ENCODE measurements at places on chromosomes 13 and 19. TPM values are rescaled to one million over a fixed set of nuclear protein-coding genes. Genes with fewer than 3 reads are reported as not detected.

The ZNF888 gene
- 2.5 TPM for total RNA-seq

The NAPSA gene
- 0.16 TPM for total RNA-seq

The NOTCH3 gene
- total RNA-seq = 13.2 TPM

The MYO1F gene
- 0.47 TPM for total RNA-seq

The ICAM5 gene
- 0.69 TPM for total RNA-seq

The RETN gene
- not detected for total RNA-seq

The SULT2A1 gene
- not detected for total RNA-seq

The MBNL2 gene
- total RNA-seq = 28.9 TPM

The CRLF1 gene
- total RNA-seq = 110 TPM

The SBSN gene
- total RNA-seq = 5.2 TPM

The PODNL1 gene
- total RNA-seq = 1.0 TPM

The MAG gene
- not detected for total RNA-seq

The CPB2 gene
- total RNA-seq = not detected

The EFNA2 gene
- not detected for total RNA-seq

The KLK12 gene
- not detected for total RNA-seq

The KIR3DL3 gene
- not detected for total RNA-seq

The TSPAN16 gene
- not detected for total RNA-seq

The FAM83E gene
- 0.34 TPM for total RNA-seq

The FXYD3 gene
- total RNA-seq = 1.1 TPM

The SPIB gene
- not detected for total RNA-seq

The GAPDHS gene
- not detected for total RNA-seq

The IL4I1 gene
- 0.47 TPM for total RNA-seq

The CLEC11A gene
- 21.3 TPM for total RNA-seq

The ZNF540 gene
- 1.0 TPM for total RNA-seq

The PDE4A gene
- 2.4 TPM for total RNA-seq

The KCNK6 gene
- 2.0 TPM for total RNA-seq

The MAST1 gene
- 0.95 TPM for total RNA-seq

The FUT2 gene
- not detected for total RNA-seq

The LCP1 gene
- total RNA-seq = 0.17 TPM

The ZNF729 gene
- total RNA-seq = not detected

The PEPD gene
- 88.9 TPM for total RNA-seq
